Thymus (tissue), 14 donors: ENCODE measurements at places on chromosomes 2 and 18.

GRCh38 chr2:231764760-231765159 is 16.3 kb downstream of the PDE6D start:
- no peak for DNase-seq
- no peak overlapping the region for H3K4me3 ChIP-seq
- H3K4me1 ChIP-seq = peaks cover 13% of the 10 kb centered on the region
- no peaks in the 10 kb centered on the region for H3K27me3 ChIP-seq
- no peaks in the 10 kb centered on the region for H3K36me3 ChIP-seq

DNA sequence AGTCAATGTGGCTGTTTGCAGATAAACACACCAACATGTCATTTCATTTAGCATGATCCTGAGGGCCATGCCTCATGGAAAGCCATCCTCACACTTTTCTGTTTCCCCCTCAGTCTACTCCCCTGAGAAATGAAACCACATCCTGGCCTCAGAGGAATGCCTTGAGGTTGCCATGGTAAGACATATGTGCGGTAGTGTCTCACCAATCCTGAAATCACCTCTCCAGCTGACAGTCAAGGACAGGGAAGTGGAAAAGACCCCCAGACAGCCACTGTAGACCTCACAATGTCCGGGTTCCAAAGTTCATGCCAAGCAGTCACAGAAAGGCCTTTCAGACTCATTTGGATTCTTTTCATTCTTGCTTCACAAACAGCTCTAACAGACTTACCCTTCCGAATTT is 175.2 kb upstream of the PKDCC start:
- no peak for DNase-seq
- H3K4me3 ChIP-seq = no peak overlapping the region
- no peaks in the 10 kb centered on the region for H3K27me3 ChIP-seq
- peaks cover 38% of the 10 kb centered on the region for H3K4me1 ChIP-seq
- H3K27ac ChIP-seq = no peak overlapping the region

GRCh38 chr2:217154923-217155322 is 295.1 kb upstream of the TNP1 start:
- H3K36me3 ChIP-seq = no peaks in the 10 kb centered on the region
- DNase-seq = no peak
- no peak overlapping the region for H3K4me3 ChIP-seq

DNA sequence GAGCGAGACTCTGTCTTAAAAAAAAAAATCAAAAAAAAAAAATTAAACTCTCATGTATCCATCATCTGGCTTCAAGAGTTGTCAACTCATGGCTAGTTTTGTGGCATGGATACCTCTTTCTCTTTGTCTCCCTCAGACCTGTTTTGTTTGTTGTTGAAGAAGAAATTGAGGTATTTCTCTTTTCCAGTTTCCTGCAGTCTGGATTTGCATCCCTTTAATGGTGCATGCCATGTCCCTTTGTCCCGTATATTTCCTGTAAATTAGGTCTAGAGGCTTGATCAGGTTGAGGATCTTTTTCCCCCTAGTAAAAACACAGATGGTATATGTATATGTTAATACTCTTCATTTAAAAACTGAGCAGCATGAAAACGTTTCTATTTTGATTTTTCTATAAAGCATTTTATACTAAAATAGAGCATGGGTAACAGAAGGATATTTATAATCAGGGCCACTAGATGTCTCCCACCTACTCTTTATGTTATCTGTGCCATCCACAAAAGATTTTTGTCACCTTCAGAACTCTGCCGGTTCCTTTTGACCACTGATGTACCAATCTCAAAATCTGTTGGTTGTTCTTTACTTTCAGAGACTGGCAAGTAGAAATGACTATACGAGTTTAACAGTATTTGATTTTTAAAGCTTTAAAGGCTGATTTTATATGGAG is 80.1 kb downstream of the GALNT1 start:
- H3K36me3 ChIP-seq = peaks cover 4% of the 10 kb centered on the region
- H3K4me3 ChIP-seq = no peak overlapping the region
- H3K27ac ChIP-seq = no peak overlapping the region
- H3K4me1 ChIP-seq = no peaks in the 10 kb centered on the region

GRCh38 chr2:48265169-48266030 is 264.6 kb upstream of the STON1 start:
- no peak overlapping the region for H3K4me3 ChIP-seq
- H3K27ac ChIP-seq = no peak overlapping the region
- H3K4me1 ChIP-seq = no peaks in the 10 kb centered on the region

GRCh38 chr2:173667415-173667814 is 297.8 kb downstream of the SP3 start:
- no peaks in the 10 kb centered on the region for H3K36me3 ChIP-seq
- no peak overlapping the region for H3K27ac ChIP-seq
- no peaks in the 10 kb centered on the region for H3K4me1 ChIP-seq
- H3K27me3 ChIP-seq = no peaks in the 10 kb centered on the region

DNA sequence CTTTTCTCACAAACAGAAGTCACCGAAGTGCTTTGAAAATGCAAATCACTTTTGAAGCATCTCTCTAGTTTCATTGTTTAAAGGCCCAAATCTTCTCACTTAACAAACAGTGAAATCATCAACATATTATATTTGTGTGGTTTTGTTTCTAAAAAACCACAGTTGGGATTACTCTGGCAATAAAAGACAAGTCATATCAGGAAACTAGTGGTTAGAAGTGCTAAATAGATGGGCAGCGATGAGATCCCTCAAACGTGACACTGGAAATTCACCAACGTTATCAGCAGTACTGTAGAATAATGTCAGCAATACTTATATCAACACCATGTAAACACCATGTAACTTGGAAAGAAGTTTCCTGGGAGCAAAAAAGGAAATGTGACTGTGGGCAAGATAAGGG is 893.5 kb downstream of the SUCLG1 start:
- no peak for DNase-seq
- no peaks in the 10 kb centered on the region for H3K27me3 ChIP-seq
- H3K27ac ChIP-seq = no peak overlapping the region
- no peaks in the 10 kb centered on the region for H3K36me3 ChIP-seq

DNA sequence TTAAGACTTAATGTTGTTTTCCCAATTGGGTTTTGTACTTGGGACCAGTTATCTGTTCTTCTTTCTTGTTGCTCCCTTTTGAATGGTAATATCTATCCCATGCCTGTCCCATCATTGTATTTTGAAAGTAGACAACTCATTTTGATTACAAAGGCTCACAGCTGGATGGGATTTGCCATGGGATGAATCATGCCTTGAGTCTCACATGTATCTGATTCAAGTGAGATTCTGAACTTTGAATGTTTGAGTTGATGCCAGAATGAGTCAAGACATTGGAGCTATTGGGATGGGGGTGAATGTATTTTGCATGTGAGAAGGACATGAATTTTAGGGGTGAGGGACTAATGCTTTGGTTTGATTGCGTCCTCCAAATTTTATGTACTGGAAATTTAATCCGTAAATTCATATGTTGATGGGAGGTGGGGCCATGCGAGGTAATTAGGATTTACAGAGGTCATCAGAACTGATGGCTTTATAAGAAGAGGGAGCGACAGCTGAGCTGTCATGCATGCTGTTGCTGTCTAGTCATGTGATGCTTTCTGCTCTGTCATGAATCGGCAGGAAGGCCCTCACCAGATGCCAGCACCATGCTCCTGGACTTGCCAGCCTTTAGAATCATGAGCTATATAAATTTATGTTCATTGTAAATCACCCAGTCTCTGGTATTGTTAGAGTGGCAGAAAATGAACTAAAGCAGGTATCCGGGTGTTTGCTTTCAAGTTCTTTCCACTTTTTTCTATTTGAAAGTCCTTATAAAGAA is 741.3 kb upstream of the RAB6C start:
- no peaks in the 10 kb centered on the region for H3K36me3 ChIP-seq
- no peaks in the 10 kb centered on the region for H3K4me1 ChIP-seq
- no peak overlapping the region for H3K27ac ChIP-seq
- no peak overlapping the region for H3K4me3 ChIP-seq
- no peak for DNase-seq
